ENCODE measurements at places on chromosomes 1 and 21.
A peak's percentile ranks its signal among the peaks of the same experiment; 100 is the strongest.

GRCh38 chr1:114150016-114150415, 3.7 kb downstream of the SYT6 start:
- DNase-seq: no peak

GRCh38 chr1:55129194-55129728, 85.9 kb downstream of the USP24 start:
- DNase-seq: no peak

- DNase-seq: no peak
These were observed 394.2 kb downstream of the VAV3 start for GRCh38 chr1:107570768-107571167.

DNA sequence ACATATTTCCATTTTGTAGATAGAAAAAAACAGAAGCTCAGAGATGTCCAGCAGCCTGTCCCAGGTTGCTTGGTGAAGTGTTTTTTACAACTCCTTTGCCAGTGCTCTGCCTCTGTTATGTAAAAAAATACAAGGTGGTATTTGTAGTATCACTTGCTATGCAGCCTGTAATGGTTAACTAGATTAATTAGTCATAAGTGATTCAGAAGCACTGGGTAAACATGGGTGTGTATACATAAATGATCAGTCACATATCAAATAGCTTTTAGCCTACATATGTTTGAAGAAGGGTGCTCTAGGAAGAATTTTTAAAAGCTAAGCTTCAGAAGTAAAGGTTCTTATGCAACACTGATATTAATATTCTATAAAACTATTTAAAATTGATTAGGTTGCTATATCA, 70.0 kb upstream of the MAGI3 start:
- no peak for DNase-seq

GRCh38 chr1:58577654-58578030, 590 bp upstream of the TACSTD2 start:
- no peak for DNase-seq

DNA sequence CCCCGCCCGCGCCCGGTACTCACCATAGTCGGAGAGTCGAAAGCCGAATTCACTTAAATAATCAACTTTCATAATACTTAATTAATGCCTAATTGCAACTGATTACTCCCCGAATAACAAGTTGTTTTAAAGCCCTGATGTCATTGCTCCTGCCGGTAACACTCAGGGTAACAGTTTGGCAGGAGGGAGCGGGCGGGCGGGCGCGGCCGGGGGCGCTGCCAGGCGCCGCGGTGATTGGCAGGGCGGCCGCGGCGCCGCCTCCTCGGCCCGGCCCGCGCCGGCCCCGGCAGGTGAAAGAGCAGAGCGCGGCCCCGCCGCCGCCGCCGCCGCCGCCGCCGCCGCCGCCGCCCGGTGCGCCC, 102.2 kb downstream of the CASZ1 start:
- peak; percentile 74 for DNase-seq

- no peak for DNase-seq
These were observed 68.5 kb downstream of the FASLG start for GRCh38 chr1:172727275-172727857.

Measured in hepatic stellate cell (primary cell).